ENCODE measurements at places on chromosomes 2 and 18.

DNA sequence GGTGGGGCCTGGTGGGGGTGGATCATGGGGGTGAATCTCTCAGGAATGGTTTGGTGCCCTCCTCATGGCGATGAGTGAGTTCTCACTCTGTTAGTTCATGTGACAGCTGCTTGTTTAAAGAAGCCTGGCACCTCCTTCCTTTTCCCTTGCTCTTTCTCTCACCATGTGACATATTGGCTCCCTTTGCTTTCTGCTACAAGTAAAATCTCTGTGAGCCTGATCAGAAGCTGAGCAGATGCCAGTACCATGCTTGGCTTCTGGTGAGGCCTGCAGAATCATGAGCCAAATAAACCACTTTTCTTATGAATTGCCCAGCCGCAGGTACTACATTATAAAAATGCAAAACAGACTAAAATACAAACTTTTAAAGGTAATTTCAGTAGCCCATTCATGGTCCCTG is 73.4 kb upstream of the TEX51 start:
- DNase-seq, result no peak

GRCh38 chr2:11213090-11213638 is 57.9 kb downstream of the SLC66A3 start:
- no peak for DNase-seq

DNA sequence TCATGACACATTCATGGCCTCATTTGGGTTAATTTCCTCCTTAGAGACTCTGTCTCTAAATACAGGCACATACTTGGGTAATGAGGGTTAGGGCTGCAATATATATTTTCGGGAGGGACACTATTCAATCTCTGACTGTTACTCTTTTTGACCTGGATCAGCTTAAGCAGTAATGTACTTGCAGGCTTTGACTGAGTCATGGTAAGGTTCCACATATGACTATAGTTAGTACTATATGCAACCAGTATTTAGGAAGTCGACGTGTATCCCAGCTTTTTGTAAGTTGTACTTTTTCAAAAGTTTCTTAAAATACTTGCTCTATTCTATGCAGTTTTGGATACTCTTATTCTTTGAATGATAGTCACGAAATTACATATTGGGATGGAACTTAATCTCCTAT is 37.2 kb upstream of the CDH19 start:
- DNase-seq, result no peak

GRCh38 chr2:224145751-224146355 is 106.8 kb upstream of the SERPINE2 start:
- no peak for DNase-seq

- no peak for DNase-seq
Observed at GRCh38 chr18:42719221-42719620, 396.3 kb downstream of the RIT2 start.

- DNase-seq, result no peak
Observed at GRCh38 chr2:74715880-74716279, 61.8 kb downstream of the SEMA4F start.

GRCh38 chr2:98487806-98488189 is 43.1 kb downstream of the INPP4A start:
- DNase-seq, result no peak

- DNase-seq, result no peak
Observed at GRCh38 chr2:208037564-208038487, 12.5 kb upstream of the PLEKHM3 start.

DNA sequence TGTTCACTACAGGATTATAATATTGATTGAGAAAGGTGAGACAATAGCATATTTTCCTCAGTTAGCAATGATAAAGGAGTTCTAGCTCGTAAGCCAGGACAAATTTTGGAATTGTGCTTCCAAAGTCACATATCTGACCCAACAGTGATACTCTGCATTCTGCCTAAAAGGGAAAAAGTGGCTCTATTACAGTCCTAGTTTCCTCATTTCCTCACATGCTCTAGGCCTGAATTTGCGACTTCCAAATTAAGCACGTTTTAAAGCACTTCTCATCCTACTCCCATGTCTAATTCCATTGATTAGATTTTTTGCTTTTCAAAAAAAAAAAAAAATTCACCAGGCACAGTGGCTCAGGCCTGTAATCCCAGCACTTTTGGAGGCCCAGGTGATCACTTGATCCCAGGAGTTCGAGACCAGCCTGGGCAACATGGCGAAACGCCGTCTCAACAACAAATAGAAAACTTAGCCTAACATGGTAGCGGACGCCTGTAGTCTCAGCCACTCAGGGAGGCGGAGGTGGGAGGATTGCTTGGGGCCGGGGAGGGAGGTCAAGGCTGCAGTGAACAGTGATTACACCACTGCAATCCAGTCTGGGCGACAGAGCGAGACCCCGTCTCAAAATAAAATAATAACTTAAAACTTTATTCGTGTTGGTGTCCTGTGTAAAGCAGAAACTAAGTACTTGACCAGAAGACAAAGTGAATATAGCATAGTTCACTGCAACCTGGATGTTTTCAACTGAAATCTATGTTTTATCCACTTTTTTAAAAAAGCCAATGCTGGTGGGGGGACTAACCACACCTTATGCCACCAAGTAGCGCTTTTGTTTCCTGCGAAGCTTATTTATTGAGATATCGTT is 1.5 kb downstream of the ESCO1 start:
- DNase-seq, result no peak

DNA sequence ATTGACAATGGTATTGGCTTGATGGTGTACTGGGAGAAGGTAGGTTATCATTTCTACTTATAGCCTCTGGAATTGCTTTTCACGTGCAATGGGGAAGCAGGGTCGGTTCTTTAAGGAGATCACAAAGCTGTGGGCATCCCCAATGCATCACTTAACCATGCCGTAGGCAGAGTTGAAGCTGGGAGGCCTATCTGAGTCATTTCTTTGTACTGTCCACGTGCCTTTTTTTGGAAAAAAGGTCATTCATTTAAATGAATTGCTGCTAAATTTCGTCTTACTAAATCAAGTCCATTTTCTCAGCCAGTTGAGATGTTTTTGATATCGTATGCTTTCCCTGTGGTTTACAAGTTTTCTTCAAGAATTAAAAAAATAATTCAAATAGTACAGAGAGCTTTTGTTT is 17.2 kb upstream of the GYPC start:
- no peak for DNase-seq

DNA sequence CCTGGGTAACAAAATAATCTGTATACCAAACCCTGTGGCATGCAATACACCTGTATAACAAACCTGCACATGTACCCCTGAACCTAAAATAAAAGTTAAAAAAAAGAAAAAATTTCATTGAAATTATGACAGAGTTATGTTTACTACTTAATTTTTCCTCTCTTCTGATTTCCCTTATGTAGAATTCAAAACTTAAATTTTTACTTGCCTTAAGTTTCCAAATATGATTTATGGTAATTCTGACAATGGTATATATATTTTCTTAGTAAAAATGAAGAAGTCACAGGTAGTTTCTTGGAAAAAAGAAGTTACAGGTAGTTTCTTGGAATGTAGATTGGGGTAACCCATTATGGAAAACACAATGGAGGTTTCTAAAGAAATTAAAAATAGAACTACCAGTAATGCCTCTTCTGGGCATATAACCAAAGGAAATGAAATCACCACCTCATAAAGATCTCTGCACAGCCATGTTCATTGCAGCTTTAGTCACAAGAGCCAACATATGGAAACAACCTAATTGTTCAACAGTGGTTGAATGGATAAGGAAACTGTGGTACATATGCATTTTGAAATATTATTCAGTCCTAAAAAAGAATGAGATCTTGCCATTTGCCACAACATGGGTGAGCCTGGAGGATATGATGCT is 164.9 kb downstream of the BABAM2 start:
- no peak for DNase-seq

DNA sequence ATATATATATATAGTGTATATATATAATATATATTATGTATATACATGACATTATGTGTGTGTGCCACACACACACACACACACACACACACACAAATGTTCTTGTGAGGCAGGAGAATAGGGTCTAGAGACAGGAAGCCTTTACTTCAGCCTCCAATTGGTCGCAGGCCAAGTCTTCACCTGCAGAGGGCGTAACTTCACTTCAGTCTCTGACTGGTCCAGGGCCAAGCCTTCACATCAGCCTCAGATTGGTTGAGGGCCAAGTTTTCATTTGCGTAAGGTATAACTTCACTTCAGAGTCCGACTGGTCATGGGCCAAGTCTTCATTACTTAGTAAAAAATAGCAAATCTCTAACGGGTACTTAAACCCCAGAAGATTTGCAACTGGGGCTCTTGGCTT is 13.2 kb upstream of the SS18 start:
- DNase-seq, result no peak

DNA sequence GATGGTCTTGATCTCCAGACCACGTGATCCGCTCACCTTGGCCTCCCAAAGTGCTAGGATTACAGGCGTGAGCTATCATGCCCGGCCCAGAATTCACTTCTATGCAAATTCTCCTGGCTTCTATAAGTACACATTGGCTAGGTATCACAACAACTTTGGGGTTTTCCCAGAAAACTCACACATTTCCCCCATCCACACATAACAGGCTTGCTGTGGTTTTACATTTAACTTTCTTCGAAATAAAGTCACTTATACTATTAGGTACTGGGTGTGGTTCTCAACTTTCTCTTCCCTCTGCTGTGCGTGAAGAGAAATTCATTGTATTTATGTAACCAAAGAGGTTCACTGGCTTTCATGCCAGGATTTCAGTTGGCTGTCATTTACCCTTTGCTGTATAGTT is 439.4 kb upstream of the CWC22 start:
- DNase-seq, result no peak

GRCh38 chr2:215145611-215146010 is 7.2 kb upstream of the ABCA12 start:
- no peak for DNase-seq

- no peak for DNase-seq
Observed at GRCh38 chr2:160664603-160665140, 171.1 kb upstream of the RBMS1 start.

DNA sequence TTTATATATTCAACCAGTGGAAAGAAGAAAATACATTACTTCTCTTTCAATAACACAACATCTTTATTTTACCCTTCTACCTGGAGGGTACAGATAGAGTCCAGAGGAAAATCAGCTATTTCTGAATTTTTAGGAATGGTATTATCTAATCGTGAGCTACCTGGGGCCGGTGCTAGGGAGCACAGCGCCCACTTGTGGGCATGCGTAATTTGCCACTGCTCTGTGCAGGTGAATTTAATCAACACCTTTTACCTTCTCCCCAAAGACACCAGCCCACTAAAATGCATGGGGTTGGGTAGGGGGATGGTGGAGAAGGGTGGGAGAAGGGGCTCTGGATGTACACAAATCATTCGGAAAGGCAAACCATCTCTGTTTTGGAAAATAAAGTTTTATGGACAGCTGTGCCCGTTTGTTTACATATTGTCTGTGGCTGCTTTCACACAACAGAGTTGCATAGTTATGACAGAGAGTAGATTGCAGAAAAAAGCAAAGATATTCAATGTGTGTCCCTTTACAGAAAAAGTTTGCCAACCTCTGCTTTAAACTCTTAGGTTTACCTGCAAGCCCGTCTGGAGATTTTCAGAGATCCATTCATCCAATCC is 51.5 kb upstream of the DCC start:
- DNase-seq, result no peak

DNA sequence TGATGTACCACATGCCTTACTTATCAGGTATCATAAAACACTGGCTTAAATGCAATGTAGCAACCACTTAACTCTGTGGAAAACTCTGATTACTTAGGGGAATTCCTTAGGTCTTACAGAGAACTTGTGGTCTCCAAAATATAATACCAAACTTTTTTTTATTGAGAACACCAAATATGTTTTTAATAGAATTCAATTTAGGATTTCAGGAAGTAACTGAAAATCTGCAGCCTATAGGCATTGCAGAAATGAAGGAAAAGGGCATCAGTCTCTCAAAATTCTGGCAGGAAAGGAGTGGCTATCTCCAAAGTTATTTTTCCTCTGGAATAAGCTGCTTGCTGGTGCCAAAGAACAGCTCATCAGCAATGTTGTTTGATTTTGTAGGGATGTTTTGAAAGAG is 105.3 kb upstream of the UGP2 start:
- no peak for DNase-seq

DNA sequence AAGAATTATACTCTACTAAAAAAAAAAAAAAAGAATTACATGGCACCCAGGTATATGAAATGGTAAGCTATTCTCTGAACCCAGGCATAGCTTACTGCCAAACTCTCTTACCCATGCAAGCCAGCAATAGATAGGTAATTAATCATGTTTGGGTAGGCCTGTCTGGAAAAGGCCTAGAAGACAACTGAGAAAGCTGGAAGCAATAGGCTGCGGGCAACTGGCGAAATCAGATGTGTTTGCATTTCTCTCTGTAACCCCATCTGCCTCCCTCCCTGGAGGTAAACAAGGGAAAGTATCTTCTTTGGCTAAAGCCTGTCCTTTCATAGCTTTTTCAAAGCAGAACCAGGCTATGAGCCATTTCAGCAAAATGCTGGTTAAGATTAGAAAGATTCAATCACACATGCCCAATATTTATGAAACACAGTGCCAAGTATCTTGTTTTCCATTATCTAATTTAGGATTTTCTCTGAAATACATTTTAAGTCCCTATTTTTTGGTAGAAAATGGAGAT is 934.8 kb upstream of the DDX18 start:
- no peak for DNase-seq

- no peak for DNase-seq
Observed at GRCh38 chr2:163675388-163675787, 60.4 kb downstream of the FIGN start.

DNA sequence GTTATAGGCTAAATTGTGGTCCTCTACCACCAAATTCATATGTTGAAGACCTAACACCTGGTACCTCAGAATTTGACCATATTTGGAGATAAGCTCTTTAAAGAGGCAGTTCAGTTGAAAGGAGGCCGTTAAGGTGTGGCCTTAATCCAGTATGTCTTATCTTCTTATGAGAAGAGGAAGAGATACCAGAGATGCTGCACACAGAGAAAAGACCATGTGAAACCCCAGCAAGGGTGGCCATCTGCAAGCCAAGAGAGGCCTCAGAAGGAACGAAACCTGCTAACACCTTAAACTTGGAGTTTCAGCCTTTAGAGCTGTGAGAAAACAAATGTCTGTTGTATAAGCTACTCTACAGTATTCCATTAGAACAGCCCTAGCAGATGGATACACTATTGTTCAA is 528.1 kb upstream of the DCC start:
- no peak for DNase-seq

GRCh38 chr2:192090911-192091310 is 103.8 kb downstream of the TMEFF2 start:
- no peak for DNase-seq

- DNase-seq, result no peak
Observed at GRCh38 chr2:1787755-1788477, 43.6 kb upstream of the PXDN start.

- DNase-seq, result no peak
Observed at GRCh38 chr18:79373736-79374135, 22.0 kb upstream of the NFATC1 start.

DNA sequence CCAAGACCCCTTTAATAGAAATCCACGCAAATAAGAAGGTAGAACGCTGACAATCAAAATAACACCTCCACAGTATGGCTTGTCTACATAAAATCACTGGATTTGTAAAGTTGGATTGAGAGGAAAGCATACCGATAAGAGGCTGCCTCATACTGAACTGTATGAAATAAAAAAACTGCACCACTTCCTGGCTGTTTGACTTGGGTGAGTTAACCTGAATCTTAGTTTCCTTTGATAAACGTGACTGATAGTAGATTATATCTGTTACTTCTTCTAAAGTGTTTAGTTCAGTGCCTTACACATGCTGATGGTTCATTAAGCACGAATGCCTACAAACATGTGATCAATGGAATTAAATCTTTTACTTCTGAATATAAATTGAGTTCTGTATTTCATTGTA is 140.4 kb upstream of the RNF152 start:
- DNase-seq, result no peak

- DNase-seq, result no peak
Observed at GRCh38 chr18:30582078-30582477, 460.5 kb downstream of the DSC3 start.

- DNase-seq, result no peak
Observed at GRCh38 chr2:230564805-230565779, 147.6 kb upstream of the CAB39 start.
